Skeletal muscle cell (primary cell): ENCODE measurements at places on chromosomes 6 and 20.

- no peak for DNase-seq
Observed at GRCh38 chr20:59756241-59756640, 151.9 kb downstream of the PHACTR3 start.

DNA sequence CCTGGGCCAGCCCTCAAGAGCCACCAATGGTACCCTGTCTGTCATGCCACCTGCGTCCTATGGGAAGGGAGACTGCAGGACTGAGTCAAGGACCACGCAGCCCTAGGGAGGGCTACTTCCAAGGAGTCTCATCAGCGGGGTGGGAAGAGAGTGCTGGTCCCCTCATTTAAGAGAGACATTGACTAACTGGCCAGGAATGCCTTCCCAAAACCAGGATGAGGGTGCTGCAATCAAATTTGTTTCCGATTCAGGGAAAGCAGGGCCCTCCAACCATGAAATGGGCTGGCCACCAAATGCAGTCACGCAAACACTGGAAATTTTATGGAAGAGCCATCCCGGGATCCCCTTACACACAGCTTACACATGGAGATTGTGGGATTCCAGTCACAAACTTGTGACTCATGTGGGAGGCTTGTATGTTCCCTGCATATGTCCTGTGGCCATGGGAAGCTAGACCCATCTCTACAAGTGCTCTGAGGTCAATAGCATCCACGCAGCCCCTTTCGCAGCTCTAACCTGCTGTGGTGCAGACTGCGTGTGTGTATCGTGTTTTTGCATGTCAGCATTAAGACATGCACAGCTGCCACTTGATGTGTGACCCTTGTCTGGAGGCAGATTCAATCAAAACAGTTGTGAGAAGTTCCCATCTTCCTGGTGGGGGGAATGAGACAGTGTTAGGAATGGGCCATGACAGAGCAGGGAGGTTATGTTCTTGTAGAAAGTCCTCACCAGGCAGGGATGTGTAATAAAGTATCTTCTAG lies 53.0 kb upstream of the CST7 start:
- no peak for DNase-seq

DNA sequence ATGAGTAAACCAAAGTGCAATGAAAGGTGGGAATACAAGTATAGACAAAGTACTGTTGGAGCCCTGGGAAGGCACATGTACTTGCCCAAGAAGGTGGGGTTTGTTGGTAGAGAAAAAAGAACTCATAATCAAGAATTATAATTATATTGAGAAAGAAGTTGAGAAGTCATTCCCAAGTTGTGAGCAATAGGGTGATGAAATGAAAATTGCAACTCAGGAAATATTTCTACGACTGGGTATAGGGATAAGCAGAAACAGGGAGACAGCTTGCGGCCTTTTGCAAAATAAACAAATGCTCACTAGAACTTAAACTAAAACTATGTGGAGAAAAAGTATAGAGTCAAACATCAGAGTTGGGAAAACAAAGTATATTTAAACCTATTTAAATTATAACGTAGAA lies 250.7 kb upstream of the FAM83B start:
- DNase-seq: no peak

GRCh38 chr20:46610145-46610544 lies 41.1 kb downstream of the SLC13A3 start:
- DNase-seq: no peak
